Stimulated activated CD8-positive, alpha-beta memory T cell treated with anti-CD3 and anti-CD28 coated beads, Interleukin-7, amount 100 ng/mL, for 1 hour (primary cell): ENCODE measurements at places on chromosomes 7 and 10.

GRCh38 chr7:140694592-140694991, 1.9 kb upstream of the NDUFB2 start:
- no peak for DNase-seq

- no peak for DNase-seq
Observed at GRCh38 chr10:119457966-119458766, 84.4 kb downstream of the RGS10 start.

DNA sequence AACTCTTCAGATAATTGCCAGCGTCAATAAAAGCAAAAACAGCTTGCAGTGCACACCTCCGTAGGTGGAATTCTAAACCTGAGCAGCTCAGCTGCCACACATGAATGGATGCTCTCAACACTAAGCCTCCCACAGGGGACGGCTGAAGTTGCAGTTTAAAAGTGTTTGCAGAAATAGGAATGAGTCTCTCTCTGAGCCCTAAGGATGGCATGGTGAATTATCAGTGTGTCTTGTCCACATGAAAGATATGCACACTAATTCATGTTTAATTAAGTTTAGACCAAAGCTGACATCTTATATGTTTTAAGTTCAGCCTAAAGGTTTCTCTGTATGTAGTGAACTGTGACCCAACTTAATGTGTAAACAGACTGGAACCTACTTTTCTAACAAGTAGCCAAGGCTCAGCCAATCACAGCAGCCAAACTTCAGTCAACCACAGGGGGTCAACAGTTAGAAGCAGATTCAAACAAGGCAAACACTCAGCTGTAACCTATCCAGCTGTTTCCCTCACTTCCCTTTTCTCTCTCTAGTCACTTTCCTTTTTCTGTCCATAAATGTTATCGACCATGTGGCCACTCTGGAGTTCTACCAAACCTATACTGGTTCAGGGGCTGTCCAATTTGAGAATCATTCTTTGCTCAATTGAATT, 38.1 kb downstream of the CTTNBP2 start:
- DNase-seq, result no peak

DNA sequence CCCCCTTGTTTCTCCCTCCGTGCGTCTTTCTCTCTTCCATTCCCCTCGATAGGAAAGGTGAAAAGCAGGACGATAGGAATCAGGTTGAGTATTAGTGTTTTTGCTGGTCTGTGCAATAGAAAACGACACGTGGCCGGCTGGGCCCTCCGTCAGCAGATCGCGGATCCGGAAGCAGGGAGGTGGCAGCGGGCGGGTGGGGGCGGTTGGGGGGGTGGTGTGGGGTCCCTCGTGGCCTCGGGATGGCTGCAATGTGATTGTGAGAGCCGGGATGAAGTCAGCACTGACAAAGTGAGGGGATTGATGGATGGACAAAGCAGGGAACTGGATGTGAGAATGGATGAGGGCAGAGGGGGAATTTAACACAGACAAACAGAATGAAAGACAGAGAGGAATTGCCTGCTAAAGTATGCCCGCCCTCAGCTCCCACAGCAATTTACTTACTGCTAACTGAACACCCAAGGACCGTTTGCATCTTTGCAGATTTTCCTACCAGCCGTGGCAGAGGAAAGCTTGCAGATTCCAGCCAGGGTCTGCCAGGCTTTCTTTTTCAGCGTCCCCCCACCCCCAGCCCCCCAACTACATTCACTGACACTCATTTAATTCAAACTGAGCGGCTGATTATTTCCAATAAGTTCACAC, 280.9 kb downstream of the LRMDA start:
- no peak for DNase-seq

DNA sequence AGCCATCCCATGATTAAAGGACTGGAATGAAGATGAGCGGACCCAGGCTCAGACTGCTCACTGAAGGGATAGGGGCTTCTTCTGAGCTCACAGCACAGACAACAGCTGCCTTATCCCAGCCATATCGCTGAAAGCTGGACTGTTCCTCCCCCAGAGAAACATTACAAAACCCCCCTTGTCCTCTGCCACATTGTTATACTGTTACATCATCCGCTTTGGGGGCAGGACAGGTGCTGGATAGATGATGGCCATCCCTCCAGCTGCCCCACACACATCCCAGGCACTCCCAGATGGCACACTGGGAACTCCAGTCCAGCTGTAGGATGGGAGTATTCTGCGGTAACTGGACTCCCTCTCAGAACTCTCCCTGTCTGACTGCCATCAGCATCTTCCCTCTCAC, 58.7 kb upstream of the BTRC start:
- no peak for DNase-seq

DNA sequence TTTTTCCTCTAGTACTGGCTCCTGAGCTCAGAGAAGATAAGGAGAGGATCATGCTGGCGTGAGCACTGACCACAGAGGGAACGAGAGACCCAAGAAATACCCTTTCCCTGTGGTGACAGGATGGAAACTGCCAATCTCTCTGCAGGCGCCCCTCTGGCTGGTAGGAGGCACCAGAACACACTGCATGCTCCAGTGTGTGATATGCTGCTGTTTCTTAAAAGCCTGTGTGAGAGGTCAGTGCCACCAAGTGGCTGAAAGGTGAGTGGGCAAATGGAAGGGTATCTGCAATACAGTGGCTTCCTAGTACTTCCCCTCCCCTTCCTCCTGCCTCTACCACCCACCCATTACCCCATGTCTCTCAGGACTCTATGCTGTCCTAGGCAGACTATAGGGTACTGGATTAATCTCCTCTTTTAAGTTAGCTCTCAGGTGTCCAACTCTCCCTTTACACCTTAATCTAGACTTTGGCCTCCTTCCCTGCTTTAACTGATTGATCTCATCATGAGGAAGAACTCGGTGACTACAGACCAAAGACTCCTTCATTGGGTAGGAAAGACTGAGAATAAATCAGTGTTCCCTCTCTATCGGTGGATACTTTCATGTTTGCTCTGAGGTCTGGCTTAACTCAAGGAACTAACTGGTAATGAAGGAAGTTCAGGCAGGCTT, 283.6 kb downstream of the ADRA2A start:
- no peak for DNase-seq

GRCh38 chr10:77421591-77421990, 216.0 kb downstream of the KCNMA1 start:
- no peak for DNase-seq
